ENCODE measurements at places on chromosomes 2 and 18.

- DNase-seq: no peak
Observed at GRCh38 chr2:10564876-10565445, 116.8 kb upstream of the ODC1 start.

DNA sequence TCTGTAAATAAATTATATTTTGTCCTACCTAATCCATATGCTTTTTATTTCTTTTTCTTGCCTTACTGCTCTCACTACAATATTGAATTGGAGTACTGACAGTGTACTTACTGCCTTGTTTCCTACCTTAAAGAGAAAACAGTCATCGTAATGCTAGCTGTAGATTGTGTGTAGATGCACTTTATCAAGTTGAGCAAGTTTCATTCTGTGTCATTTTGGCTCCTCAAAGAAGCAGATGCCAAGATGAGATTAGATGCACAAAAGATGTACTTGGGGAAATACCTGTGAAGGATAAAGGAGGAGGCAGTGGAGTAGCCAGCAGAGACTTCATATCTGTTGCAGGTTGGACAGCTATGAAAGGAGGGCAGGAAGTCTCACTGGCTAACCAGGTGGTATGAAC is 145.5 kb downstream of the FTCDNL1 start:
- DNase-seq: no peak

DNA sequence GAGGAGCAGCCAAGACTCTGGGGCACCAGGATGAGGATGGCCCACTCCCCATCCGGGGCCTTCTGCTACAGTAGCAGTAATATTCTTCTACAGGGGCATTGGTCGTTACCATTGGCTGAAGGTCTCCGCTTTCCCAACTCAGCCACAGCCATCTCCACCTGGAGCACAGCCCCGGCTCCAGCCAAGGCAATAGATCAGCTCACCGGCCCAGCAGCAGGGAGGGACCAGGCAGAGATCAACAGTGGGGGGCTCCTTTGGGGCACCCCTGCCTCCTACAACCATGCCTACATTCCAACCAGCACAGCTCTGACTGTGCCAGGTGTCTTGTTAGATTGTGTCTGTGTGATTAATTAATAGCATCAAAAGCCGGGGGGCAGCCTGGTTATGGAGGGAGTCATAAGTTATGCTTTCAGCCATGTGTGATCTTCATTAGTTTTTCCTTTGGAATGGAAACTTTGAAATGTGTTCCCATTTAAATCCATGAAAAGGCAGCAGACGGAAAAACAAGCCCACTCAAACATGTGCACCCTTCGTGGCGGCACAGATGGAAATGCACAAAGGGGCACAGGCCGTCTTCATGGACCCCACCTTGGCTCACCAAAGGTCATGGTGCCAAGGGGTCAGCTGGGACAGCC is 68.6 kb upstream of the BZW1 start:
- DNase-seq: no peak

DNA sequence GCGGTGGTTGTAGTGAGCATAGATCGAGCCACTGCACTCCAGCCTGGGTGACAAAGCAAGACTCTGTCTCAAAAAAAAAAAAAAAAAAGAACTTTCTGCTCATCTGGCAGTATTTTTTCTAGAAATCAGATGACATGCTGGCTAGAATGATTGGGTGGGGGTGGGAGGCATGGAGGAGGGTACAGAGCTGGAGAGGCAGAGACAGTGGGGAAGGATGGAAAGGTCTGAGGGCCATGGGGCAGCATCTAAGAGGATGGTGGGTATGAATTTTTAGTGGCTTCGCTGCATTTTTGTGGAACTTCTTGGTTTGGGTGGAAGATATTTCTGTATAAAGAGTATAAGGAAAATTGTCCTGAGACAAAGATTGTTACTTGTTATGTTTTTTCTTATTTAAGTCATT is 23.3 kb downstream of the ARMC9 start:
- no peak for DNase-seq

DNA sequence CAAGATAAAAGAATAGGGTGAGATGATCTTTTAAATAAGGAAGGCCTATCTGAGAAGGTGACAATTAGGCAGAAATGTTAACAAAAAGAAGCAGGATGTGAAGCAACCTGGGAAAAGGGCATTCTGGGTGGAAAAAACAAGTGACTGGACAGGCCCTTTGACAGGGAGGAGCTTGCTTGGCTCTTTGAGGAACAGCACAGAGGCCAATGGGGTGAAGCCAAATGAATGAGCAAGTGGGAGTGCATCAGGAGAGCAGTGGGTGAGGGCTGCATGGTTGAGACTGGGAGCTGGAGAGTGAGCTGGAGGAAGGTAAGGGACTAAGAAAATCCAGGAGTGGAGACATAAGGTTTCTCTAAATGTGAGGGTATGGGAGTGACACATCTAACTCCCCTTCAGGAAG is 126.9 kb downstream of the TDRD15 start:
- DNase-seq: no peak

DNA sequence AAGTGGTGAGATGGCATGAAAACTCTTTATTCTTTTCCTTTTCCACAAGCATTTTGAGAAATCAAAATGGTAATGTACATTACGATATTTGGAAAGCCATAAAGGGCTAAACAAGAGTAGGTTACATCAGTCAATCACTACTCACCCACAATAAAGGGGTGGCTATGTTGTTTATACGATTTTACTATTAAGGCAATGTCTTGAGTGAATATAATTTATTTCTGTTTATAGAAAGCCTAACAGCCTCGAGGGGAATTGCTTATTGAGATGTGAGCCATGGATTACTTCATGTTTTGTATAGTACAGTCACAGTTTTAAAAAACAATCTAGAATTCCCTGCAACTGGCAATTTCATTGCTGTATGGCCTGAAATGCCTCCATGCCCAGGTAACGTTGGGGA is 237.5 kb upstream of the RBBP8 start:
- no peak for DNase-seq

DNA sequence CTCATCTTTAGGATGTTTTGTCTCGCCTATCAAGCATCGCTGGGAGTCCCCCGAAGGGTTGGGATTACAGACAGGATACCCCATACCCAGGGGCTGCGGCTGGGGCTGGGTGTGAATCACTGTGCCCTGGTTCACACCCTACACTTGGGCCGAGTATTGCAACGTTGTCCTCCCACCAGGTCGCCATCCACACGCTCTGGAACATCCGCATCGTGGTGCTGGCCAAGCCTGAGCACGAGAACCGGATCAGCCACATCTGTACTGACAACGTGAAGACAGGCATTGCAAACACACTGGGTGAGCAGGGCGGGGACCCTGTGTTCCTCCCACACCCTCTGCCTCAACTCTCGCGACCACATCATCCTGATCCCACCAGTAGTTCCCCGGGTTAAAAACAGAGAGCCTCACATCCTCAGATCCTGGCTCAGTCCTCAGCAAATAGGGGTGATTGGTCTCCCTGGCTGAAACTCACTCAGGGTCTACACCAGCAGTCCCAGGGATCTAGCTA is 87.3 kb upstream of the ATG16L1 start:
- no peak for DNase-seq

- no peak for DNase-seq
Observed at GRCh38 chr2:172813314-172813888, 77.8 kb downstream of the RAPGEF4 start.

DNA sequence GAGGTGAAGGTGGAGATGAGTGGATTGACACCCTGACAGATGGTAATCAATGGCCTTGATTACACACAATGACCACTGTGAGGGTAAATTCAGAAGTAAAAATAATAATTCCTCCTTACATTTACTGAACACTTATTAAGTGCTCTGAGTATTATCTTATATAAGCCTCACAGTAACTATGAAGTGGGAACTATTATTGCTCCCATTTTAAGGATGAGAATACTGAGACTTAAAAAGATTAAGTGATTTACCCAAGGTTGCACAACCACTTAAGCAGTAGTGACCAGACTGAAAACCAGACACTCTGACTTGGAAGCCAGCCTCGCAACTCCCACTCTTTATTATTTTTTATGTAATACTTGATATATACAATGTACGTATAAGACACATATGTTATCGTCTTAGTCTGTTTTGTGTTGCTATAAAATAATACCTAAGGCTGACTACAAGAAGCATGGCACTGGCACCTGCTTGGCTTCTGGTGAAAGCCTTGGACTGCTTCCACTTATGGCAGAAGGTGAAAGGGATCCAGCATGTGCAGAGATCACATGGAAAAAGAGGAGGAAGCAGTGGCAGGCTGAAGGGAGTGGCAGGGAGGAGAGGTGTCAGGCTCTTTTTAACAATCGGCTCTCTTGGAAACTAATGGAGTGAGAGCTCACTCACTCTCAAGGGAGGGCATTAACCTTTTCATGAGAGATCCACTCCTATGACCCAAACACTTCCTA is 41.5 kb upstream of the C1D start:
- DNase-seq: no peak

- DNase-seq: no peak
Observed at GRCh38 chr2:234494361-234495250, 2.3 kb downstream of the ARL4C start.

DNA sequence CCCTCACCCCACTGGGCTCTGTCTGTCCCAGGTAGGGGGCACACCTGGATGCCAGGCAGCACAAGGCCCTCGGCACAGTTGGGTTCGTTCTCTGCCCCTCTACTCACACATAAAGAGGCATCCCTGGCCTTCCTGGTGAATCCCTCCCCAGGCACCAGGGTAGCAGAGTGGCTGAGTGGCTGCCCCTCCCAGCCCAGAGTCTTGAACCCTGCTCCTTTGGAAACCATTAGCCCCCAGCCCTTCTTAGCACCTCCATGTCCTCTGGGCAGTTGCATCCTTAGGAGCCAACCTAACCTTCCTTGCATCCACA is 2.0 kb downstream of the GPC1 start:
- DNase-seq: no peak

GRCh38 chr2:99863903-99864270 is 278.5 kb downstream of the AFF3 start:
- no peak for DNase-seq

DNA sequence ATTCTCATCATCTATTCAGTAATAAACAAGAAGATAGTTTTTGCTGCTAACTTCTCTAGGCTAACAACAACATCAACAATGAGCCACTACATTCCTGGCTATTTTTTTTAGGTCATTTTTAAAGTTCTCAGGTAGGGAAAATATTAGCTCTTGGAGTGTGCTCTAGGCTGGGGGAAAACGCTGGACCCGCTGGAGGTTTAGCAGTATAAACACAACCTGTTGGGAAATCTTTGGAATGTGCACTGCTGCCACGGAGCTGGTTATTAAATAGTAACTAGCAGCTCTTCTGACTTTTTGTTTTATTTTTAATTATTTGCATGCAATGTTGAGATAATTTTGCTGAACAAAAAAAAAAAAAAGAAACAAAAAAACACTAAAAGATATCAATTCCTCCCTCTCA is 892.1 kb upstream of the ACVR2A start:
- no peak for DNase-seq

DNA sequence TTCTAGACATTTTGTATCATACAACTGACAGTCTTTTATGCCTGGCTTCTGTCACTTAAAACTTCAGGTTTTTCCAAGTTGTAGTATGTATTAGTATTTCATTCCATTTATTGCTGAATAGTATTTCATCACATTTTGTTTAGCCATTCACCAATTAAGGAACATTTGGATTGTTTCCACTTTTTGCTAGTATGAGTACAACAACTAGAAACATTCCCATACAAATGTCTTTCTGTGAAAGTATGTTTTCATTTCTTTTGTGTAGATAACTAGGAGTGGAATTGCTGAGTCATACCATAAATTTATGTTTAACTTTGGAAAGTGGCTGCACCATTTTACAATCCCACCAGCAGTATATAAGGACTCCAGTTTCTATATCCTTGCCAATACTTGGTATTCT is 135.9 kb downstream of the ATAD2B start:
- no peak for DNase-seq

DNA sequence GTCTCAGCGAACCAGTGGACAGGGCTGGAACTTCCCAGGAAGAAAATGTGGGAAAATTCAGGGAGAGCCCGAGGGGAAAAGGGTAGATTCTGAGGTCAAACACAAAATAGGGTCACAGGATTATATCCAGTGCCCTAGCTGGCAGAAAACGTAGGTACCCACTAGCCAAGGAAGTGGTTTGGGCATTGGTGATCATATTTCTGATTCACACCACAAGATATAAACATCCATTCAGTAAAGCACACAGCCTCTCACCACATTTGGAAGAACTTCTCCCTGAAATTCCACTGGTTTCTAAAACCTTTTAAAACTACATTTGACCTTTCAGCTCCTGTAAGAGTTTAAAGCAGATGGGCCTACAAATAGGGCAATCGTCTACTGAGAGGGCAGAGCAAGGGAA is 186.9 kb downstream of the TTC32 start:
- DNase-seq: no peak

GRCh38 chr2:236298924-236299475 is 34.8 kb upstream of the ASB18 start:
- no peak for DNase-seq

DNA sequence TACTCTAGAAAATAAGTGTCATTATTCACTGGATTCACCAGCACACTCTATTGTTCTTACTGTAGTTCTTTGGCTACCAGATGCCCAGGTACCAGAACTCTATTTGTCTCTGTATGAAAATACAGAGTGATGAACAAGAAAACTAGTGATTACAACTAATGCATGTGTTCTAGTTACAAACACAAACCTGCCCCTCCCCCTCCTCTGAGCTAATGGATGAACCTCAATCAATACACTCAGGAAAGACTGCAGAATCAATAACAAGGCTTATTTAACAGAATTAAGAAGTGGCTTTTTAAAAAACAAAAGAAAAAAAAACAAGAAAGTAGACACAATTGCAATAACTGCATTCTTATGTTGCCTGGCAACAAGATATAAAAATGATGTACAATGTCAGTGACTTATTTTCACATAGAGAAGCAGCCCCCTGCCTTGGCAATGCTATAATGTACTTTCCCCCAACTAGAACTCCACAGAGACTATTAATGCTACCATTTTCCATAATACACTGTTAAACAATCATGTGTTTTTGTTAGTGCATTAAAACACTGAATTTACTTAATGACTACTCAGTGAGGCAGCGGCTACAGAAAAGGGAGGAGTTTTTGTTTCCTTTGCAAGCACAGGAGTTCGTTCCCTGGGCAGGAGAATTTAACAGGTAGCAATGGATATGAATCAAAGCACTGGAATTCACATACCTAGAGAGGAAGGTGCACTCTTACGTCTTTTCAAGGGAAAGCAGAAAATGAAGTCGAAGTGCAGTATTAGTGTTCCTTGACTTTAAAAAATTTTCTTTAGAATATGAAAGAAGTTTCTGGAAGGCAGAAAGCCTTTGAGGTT is 318.8 kb upstream of the REV1 start:
- no peak for DNase-seq

DNA sequence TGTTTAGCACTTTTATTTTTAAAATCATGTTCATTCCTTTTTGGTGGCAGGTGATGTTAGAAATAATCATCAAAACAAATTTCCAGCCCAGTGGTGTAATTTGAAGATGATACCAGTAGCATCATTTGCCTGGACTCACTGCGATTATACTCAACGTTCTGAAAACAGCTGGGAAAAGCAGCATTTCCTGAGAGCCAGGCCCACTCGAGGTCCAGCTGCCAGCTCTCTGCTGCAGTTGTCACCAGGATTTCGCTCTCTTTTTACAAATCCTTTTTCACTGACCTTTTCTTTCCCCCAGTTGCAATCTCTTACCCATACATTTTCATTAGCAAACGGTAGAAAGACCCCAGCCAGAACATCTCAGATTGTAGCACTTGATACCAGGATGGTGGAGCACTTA is 110.6 kb upstream of the LYPD1 start:
- no peak for DNase-seq

All from stimulated activated CD8-positive, alpha-beta memory T cell treated with anti-CD3 and anti-CD28 coated beads, Interleukin-12 subunit alpha, Interleukin-12 subunit beta, amount 100 ng/mL, for 1 hour (primary cell).